ENCODE measurements at places on chromosomes 4 and X. TPM values are rescaled to one million over a fixed set of nuclear protein-coding genes. Genes with fewer than 3 reads are reported as not detected.

The CXorf58 gene
- 0.04 TPM for total RNA-seq

The VBP1 gene
- 60.3 TPM for total RNA-seq

The BBS7 gene
- total RNA-seq, result 11.9 TPM

DNA sequence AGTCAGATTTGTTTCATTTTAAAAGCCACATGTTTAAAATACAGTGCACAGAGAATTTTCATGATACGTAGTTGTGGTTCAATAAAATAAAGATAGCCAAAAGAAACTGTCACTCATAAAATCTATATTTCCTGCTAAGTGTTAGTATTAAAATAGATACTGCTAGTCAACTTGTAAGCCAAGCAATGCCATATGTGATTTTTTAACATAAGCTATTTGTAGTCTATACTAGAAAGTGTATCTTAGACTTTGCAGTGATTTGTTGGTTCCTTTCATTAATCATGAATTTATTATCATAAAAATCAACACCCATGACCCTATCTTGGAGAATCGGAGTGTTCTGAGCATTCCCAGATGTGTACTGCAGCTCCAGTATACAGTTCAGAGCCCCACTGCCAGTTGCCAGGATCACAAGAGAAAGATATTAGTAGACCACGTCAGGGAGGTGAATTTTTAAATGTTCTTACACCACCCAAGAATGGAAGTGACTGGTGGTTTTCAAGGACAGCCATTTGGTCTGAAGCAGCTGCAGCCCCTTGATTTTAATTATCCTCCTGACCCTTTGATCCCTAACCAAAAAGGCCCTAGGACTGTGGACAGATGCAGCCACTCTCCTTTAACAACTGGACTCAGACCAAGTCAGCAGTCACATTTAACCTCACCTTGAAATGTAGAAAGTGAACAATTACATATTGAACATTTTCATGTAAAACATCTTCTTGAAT, 163.1 kb downstream of the PALLD start:
- DNase-seq, result no peak
- H3K27ac ChIP-seq, result no peak overlapping the region
- H3K27me3 ChIP-seq, result no peaks in the 10 kb centered on the region
- no peak overlapping the region for H3K4me3 ChIP-seq

DNA sequence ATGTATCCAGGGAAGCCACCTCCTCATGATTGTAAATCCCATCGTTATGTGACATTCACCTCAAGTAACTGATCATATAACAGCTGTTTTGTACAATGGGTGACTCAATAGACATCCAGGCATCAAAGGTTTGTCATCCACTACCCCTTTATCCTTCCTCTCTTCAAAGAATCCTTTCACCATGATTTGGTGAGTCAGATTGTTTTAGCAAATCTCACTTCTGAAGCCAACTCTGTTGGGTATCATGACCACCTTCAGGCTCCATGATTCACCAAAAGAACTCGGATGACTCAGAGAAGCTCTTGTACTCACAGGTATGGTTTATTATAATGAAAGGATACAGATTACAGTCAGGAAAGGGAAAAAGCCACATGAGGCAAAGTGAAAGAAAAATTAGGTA, 132.1 kb downstream of the PWWP3B start:
- no peaks in the 10 kb centered on the region for H3K27me3 ChIP-seq
- H3K4me1 ChIP-seq, result no peaks in the 10 kb centered on the region
- no peak overlapping the region for H3K4me3 ChIP-seq
- H3K36me3 ChIP-seq, result no peaks in the 10 kb centered on the region
- no peak for DNase-seq

DNA sequence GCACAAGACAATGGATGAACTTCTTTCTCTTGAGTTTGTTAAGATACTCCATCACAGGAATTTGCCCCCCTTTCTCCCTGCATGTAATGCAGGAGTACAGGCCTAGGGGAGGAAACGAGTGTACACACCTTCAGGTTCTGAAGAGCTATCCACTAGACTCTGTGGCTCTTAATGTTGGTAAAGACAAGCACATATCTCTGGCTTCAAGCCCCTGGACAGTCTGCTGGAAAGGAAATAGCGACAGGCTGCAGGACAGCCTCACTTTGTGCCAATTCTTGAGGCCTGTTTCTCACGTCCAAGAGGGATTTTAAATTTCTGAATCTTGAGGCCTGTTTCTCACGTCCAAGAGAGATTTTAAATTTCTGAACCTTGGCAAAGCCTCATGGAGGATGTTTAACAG, 87.1 kb downstream of the RLIM start:
- peak; percentile 50 for DNase-seq
- peaks cover 13% of the 10 kb centered on the region for H3K4me1 ChIP-seq
- no peak overlapping the region for H3K27ac ChIP-seq
- peaks cover 19% of the 10 kb centered on the region for H3K27me3 ChIP-seq
- peaks cover 10% of the 10 kb centered on the region for H3K36me3 ChIP-seq
- no peak overlapping the region for H3K4me3 ChIP-seq

DNA sequence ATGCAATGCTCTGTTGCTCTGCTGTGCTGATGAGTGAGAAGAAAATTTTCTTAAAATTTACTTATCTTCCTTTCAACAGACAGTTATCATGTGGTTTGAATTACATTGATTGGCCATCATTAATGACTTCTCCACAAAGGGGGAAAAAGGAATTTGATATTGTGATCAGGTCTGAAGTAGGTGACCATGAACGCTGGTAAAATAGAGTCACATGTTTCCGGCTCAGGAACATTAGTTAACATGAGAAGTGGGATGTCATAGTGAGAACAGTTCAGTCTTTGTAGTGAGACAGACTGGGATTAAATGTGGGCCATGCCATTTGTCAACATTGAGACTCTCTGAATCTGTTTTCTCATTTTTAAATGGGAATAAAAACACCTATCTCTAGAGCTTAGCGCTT, 50.6 kb downstream of the GBA3 start:
- H3K27ac ChIP-seq, result no peak overlapping the region
- no peaks in the 10 kb centered on the region for H3K27me3 ChIP-seq
- no peak overlapping the region for H3K4me3 ChIP-seq

All from muscle of leg (tissue), 16 donors.